ENCODE measurements at places on chromosomes 2 and 18.

GRCh38 chr2:163011000-163011399 is 172.4 kb upstream of the KCNH7 start:
- no peak for DNase-seq

DNA sequence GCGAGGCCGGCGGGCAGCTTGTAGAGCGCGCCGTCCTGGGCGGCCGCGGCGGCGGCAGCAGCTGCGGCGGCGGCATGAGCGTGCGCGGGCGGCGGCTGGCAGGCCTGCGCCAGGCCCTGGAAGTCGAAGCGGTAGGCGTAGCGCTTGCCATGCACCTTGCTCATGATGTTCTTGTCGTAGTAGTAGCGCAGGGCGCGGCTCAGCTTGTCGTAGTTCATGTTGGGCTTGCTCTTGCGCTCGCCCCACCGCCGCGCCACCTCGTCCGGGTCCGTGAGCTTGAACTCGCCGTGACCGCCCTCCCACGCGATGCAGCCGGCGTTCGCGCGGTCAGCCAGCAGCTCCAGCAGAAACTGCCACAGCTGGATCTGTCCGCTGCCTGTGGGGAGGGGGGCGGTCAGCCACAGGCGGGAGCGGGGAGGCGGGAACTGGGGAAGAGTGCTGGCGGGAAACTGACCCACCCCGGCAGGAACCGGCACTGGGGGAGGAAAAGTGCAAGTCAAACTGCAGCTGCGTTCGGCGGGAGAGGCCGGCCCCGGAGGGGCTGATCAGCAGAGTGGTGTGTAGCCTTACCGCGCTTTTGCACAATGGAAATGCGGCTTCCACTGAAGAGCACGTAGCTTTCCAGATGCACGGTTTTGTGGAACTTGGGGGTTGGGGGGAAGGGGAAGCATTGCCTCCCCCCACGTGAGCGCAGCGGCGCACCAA is 3.0 kb downstream of the FEV start:
- DNase-seq, result no peak

DNA sequence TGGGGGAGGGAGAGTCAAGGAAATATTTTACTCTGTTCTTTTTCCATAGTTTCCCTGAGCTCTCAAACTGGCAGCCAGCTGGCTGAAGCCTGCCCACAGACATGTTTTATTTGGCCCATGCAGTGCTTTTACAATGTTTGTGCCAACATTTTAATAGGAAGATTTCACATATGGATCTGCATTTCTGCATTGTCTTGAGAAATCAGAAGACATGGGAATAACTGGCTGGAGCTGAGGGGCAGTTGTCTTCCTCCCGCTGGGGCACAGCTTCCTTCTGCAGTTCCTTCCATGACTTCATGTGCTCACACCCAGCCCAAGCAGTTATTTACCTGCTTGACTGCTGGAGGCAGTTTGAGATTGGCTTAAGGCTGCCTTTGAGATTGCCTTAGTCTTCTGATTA is 74.4 kb downstream of the PLCL1 start:
- no peak for DNase-seq

GRCh38 chr2:216031960-216032689 is 18.8 kb upstream of the MREG start:
- DNase-seq, result no peak

DNA sequence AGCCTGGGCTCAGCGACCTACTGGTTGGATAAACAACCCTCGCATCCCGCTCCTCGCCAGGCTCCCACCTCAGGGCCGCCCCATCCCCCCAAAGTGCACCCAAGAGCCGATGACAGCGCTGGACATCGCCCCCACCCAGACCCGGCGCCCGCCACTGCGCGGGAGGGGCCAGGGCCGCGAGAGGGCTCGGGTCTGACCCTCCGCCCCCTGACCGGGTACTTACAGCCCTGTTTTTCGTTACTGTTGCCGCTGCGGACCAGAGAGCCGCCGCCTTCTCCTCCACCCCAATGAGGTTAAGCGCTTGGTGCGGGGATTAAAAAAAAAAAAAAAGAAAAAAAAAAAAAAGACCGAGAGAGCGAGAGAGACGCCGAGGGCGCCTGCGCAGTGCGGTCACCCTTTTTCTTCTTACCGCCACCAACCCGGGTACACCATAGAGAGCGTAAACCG is at the start of gene CLASP1:
Gene CLASP1 (minus strand): TSS at position 314 of the 447 bp plus-strand sequence. CDS start 43,567 bp downstream, outside the sequence.
- no peak for DNase-seq

DNA sequence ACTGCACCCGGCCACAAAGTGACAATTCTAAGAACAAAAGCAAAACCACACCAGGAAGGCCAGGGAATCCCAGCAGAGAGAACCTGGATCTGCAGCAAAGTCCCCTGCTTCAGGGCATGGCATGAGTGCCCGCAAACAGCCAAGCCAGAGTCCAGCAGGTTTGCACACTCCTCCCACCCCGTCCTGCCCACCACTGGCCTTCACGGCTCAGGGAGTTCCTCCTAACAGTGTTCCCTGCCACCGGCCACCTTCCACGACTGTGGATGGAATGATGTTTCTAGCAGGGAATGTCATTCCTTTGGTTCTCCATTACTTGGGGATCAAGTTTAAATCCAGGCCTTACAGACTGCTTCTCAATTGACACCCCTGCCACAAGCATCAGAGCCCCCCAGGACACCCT is 42.0 kb upstream of the B3GNT7 start:
- DNase-seq, result no peak

GRCh38 chr2:109239720-109240119 is 110.7 kb downstream of the SH3RF3 start:
- no peak for DNase-seq

DNA sequence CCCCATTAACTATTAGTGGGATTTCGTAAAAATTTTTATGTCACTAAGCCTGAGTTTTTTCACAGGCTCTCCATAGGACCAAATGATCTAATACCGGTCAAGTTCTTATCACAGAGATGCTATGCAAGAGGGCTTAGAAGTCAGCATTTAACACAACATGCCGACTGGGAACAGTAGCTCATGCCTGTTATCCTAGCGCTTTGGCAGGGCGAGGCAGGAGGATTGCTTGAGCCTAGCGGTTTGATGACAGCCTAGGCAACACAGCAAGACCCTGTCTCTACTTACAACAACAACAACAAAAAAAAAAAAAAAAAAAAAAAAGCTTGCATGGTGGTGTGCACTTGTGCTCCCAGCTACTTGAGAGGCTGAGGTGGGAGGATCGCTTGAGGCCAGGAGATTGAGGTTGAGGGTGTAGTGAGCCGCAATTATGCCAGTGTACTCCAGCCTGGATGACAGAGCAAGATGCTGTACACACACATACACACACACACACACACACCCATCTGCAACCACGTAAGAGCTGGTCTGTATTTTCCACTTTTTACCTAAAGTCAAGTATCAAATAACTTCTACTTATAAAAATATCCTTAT is 67.6 kb upstream of the FAM124B start:
- DNase-seq, result no peak
